ENCODE measurements at places on chromosomes 4 and X. TPM values are rescaled to one million over a fixed set of nuclear protein-coding genes. Genes with fewer than 3 reads are reported as not detected.

DMP1 gene
- not detected for total RNA-seq

FAM53A gene
- total RNA-seq: 3.1 TPM

DNA sequence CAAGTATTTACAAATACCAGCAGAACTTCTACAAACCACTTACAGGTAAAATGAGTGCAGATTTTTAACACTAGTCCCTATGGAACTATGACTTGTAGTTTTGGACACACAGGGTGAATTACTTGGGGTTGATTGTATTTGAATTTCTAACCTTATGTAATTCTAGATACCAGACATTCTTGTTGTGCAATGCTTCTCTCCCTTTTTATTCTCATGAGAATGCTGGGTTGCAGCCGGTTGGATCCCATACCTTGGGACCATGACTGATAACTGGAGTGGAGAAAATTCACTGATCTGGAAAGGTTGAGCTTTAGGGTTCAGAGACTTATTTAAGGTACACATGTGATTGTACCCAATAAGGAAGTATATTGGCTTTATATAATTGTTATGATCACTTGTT lies 8.8 kb downstream of the TET2 start:
- no peak for DNase-seq

DNA sequence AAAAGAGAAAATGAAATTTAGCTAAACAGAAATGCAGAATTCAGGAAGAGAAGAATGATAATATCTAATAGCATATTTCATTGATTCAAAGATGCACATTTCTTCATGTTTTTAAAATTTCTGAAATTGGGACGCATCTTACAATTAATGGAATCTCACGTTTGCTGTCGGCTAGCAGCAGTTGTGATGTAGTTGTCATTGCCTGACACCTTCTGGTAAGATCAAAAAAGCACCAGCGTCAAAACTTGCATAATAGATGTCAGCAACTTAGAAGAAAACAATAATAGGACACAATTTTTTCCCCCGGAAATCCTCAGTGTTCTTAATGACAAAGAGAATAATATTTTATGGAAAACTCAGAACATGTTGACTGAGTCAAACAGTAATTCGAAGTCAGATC lies 29.8 kb upstream of the SLC7A3 start:
- DNase-seq: peak; percentile 19

DNA sequence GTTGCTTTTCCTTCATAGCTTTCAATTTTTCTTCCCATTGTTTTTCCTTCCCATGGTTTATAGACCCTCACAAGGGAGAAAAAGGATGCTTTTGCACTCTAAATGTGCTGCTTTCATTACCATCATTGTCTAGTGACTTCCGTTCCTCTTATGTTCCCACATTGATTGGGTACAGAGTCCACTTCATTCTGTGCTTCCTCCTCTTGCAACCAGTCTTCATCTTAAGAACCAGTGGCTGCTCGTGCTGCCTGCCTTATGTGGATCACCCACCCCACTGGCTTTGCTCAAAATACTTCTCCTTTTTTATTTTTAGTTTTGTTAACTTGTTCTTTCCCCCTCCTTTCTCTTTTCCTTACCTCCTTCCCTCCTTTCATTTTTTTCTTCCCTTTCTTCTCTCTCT lies 76.5 kb upstream of the BOD1L1 start:
- no peak for DNase-seq

GALNTL6 gene
- total RNA-seq: not detected

DIPK2B gene
- 0.40 TPM for total RNA-seq

- DNase-seq: no peak
These were observed 66.1 kb upstream of the CLNK start for GRCh38 chr4:10750714-10751113.

GRCh38 chr4:88967883-88968331 lies 89.1 kb downstream of the FAM13A start:
- peak; percentile 31 for DNase-seq
